ENCODE measurements at places on chromosomes 16 and 17.

- DNase-seq = no peak
Measured at GRCh38 chr16:79247386-79247785, 353.2 kb downstream of the MAF start.

DNA sequence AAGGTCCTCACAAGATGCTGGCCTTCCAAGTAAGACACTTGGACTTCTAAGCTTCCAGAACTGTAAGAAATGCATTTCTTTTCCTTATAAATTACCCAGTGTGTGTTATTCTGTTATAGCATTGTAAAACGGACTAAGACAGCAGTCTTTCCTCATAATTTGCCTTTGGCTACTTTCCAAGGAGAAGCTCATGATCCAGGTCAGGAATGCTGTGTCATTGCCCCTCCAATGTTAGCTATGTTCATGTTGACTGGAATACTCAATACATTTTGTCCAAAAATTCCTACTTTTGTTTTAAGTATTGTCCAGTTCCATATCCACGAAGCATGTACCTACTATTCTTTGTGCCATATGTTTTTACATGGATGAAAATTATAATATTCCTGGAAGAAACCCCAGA lies 234.6 kb downstream of the HS3ST3A1 start:
- DNase-seq = no peak

GRCh38 chr16:30491744-30492308 lies 19.3 kb downstream of the ITGAL start:
- DNase-seq = no peak

DNA sequence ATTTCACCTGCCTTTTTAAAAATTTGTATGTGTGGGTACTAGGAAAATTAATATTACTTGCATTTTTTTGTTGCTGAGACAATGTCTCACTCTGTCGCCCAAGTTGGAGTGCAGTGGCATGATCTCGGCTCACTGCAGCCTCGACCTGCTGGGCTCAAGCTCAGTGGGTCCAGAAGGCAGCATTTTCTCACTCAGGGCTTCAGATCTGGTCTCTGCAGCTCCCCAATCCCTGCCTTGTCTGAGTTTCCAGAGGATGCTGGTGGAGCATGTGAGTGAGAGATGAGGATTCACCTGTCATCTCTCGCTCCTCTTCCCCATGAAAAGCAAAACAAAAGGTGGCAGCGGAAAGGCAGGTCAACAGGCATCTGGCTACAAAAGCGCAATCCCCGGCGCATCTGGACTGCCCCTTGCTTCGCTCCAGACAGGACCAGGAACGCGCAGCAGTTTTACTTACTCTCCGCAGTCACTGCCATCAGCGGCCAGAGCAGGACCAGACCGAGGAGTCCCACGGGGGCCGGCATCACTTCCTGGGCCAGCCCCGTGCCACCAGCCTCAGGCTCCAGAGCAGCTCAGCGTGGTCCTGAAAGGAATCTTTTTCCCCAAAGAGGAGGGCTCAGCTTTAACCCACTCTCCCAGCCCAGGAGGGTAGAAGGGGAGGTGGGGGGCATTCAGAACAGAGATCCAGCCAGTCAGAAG lies 59.9 kb downstream of the LITAF start:
- peak; percentile 74 for DNase-seq

GRCh38 chr16:50071075-50071671 lies 5.4 kb downstream of the HEATR3 start:
- no peak for DNase-seq

GRCh38 chr16:74811911-74812310 lies 37.3 kb upstream of the FA2H start:
- DNase-seq = no peak

DNA sequence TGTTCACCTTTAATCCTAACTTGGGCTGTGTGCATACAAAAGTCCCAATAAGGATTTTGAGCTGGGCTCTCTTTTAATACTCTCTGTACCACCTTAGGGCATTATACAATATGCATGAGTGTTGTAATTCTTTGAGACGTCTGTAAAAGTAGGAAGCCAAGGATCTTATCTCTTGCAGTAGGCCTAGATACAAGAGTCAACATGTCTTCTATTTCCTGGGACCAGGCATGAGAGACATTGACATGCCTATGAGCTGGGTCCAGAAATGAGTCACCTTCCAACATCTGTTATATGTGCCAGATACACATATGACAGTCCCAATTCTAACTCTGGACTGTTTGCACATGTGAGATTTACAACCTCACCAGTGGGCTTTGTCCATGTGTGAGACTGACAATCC lies 1911.2 kb downstream of the TP53TG3F start:
- no peak for DNase-seq

GRCh38 chr17:81488276-81488860 lies 24.2 kb downstream of the ACTG1 start:
- no peak for DNase-seq

DNA sequence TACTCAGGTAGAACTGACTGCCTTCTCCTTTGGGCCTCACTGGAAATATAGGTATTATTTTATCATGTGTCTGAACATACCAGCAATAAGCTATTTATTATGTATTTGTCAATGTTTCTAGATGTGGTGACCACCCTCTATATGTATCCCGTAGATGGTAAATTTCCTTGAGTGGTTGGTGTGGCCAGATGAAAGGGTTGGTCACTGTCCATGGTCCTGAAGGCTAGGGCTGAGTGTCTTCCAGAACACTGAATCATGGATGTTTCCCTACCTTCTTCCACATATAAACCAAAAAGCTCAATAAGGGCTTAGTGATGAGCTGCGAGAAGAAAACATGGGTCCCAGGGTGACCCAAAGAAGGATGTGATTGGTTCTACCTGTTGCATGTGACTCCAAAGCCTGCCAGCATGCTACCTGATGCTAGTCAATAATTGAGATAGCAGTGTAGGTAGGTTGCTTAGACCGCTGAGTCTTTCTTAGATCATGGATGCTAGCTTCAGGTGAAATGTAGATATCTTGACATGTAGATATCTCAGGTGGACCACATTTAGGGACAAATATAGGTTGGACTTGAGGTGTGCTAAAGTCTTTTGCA lies 150.3 kb downstream of the ASIC2 start:
- DNase-seq = peak; percentile 90

DNA sequence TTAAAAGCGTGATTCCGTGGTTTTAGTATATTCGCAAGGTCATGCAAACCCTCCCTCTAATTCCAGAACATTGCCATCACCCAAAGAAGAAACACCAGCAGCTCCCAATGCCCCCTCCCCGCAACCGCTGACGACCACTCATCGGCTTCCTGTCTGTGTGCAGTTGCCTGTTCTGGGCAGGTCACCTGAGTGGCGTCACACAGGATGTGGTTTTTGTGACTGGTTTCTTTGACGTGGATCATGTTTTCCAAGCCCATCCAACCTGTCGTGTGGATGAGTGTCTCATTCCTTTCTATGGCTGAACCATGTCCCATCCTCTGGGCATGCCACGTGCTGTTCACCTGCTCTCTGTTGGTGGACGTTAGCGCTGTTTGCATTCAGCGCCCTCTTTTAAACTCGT lies 8.2 kb upstream of the ATP2C2 start:
- DNase-seq = no peak

DNA sequence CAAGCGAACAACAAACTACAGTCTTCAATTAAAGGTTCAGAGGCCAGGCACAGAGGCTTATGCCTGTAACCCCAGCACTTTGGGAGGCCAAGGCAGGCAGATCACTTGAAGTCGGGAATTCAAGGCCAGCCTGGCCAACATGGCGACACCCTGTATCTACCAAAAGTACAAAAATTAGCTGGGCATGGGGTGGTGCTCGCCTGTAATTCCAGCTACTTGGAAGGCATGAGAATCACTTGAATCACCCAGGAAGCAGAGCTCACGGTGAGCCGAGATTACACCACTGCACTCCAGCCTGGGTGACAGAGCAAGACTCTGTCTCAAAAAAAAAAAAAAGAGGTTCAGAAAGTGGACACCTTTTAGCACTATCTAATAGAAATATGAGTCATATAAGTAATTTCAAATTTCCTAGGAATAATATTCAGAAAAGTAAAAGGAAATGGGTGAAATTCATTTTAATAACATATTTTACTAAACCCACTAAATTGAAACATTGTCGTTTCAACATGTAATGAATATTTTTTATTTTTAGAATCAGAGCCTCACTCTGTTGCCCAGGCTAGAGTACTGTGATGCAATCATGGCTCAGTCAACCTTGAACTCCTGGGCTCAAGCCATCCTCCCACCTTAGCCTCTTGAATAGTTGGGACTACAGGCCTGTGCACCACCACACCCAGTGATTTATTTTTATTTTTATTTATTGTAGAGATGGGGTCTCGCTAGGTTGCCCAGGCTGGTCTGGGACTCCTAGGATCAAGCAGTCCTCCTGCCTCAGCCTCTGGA lies 15.2 kb upstream of the MARCHF10 start:
- DNase-seq = peak; percentile 12

DNA sequence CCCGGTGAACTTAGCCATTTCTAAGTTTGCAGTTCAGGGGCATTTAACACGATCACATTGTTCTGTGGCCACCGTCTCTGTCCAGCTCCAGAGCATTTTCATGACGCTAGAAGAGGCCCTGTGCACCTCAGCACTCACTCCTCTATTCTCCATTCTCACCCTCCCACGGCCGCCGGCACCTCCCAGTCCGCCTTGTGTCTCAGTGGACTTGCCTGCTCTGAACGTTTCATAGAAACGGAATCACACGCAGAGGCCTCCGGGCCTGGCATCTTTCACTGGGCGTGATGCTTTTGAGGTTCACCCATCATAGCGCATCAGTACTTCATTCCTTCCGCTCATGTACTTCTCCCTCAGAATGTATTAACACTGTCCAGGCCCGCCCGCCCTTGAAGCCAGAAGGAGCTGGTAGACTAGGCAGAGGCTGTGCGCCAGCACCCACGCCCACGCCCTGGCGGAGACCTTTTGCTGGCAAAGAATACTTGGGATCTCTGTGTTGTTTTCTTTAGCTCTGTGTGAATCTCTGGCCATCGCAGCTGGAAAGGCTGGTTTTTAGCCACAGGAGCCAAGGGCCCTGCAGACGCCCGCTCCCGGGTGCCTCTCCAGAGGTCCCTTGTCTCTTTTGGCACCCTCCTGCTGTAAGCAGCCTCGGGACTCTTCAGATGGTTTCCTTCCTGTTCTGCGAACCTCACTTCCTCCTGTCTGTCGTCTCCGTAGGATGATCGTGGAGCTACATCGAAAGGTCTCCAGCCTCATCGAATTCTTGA lies 23.4 kb upstream of the JPT2 start:
- DNase-seq = no peak

DNA sequence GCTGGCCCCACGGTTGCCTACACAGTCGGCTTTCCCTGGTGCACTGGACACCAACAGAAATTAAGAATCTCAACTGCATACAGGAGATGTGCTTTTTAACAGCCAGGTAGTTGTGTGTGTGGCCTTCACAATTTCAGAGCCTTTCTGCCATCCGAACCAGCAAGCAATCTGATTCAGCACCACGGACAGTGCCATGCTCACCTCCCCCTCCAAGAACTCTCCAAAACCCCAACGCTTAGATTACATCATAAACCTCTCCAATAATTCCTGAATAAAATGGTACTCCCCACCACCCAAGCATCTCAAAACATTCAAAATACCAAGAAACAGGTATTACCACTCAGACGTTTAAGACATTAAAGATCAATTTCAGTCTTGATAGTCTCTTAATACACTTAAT lies 31.8 kb downstream of the USP7 start:
- DNase-seq = peak; percentile 90

DNA sequence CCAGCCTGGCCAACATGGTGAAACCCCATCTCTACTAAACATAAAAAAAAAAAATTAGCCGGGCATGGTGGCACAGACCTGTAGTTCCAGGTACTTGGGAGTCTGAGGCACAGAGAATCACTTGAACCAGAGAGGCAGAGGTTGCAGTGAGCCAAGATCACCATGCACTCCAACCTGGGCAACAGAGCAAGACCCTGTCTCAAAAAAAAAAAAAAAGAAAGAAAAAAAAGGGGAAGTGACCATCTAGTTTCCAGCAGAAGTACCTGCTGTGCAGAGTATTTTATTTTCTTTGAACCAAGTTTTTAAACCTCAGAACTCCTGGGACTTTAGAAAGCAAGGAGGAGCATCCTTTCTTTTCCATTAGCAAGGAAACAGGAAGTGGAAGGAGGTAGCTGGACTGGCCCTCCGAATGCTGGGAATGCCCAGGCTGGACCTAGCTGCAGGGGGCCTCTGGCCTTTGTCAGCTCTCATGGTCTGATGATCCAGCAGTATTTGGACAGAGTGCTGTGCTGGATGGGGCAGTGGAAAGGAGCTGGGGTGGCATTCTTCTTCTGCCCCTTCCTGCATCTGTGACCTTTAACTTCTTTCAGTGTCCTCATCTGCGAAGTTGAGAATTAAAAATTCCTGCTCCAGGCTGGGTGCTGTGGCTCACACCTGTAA lies 6.6 kb downstream of the GID4 start:
- no peak for DNase-seq

DNA sequence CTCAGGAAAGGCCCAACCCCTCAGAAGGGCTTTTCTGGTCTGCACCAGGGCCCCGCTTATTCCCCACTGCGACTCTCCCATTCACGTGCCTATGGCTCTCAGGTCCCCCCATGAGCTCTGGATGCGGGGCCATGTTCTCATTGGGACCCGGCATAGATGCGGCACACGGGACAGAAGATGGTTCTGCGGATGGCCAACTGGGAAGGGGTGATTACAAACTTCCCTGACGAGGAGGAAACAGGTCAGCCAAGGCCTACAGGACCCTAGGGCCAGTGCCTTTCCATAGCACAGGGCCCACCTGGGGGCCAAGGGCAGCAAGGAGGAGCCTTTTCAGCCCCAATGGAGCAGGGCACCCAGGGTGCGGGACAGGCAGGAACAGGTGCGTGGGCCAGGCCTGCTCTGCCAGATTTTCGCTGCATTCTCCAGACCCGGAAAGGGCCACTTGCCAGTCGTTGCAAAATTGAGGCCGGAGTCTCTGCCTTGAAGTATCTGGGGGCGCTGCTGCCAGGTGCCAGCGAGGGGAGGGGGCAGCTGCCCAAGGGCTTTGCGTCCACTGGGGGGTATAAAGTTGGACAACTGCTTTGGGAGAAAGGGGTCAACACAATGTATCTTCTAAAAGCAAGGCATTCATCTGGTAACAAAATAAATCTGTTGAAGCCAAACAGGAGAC lies 20.5 kb downstream of the SLC7A5 start:
- DNase-seq = no peak

DNA sequence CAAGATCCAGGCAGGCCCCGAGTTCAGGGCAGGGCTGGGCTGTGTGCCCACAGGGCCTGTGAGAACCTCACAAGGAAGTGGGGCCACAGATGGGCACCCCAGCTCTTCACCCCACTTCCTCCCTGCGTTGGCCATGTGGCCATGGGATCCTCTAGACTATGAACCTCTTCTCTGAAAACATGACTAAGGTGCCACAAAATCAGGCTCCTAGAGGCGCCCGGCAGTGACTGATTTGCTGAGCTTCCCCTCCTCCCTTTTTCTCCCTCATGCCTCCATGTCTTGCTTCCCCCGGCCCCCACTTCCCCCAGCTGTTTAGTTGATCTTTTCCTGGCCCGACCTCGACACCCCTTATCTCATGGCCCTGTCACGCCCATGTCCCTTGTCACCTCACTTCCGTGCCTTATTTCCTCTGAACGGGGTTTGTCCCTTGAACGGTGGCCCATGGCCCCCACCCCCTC lies 87.1 kb downstream of the KCNJ12 start:
- DNase-seq = peak; percentile 50

Measured in endodermal cell (in vitro differentiated cells).